ENCODE measurements at places on chromosomes 3 and 15. TPM values are rescaled to one million over a fixed set of nuclear protein-coding genes. Genes with fewer than 3 reads are reported as not detected.

DNA sequence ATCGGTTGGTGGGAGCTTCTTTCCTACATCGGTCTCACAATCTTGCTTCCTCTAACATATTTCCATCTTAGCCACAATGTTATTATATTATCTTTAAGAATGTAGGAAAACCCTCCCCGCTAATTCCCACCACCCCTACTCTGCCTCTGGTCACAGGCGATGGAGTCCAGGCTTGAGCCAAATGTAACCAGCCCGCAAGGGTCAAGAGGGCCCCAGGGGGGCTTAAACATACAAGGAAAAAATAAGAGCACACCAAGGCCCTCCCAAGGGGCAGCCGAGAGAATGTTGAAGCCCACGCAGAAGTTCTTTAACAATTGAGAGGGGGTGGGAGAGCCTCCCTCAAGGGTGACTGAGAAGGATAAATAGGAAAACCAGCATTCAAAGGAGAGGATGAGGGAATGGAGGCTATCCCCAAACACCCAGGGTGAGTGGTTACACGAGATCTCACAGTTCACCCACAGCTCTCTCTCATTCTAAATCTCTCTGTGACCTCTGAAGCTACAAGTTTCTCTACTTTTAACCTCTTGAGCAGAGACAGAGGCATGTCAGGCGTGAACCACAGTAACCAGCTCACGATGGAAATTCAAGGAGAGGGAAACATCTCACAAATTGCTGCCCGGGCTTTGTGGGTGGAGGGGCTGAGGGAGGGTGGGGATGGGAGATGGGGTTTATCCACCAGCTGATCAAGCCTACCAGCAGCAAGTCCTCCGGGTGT, 31.4 kb upstream of the UACA start:
- H3K27me3 ChIP-seq = no peaks in the 10 kb centered on the region
- no peaks in the 10 kb centered on the region for H3K36me3 ChIP-seq
- no peak overlapping the region for H3K4me3 ChIP-seq
- no peak for DNase-seq
- no peak overlapping the region for H3K27ac ChIP-seq
- no peaks in the 10 kb centered on the region for H3K4me1 ChIP-seq

DNA sequence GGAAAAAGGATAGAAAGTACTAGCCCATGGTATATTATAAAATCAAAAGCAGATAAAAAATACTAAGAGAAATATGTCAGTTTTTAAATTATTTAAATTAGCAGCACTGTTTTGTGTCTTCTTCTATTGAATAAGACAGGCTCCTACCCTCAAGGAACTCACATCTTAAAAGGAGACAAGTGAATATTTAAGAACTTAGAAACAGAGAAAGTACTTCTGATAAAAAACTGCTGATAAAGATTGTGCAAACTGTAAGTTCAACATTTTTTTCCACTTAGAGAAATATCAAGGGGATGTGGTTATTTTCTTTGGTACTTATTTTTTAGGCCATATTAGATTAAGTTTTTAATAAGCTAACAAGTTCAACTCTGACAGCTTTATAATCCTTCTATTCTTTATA, 3.0 kb upstream of the ANKRD28 start:
- H3K36me3 ChIP-seq = no peaks in the 10 kb centered on the region
- H3K27ac ChIP-seq = no peak overlapping the region
- no peak overlapping the region for H3K4me3 ChIP-seq
- DNase-seq = no peak

CD80 gene
- polyA plus RNA-seq = not detected

- DNase-seq = no peak
- no peaks in the 10 kb centered on the region for H3K27me3 ChIP-seq
- no peaks in the 10 kb centered on the region for H3K36me3 ChIP-seq
- no peak overlapping the region for H3K4me3 ChIP-seq
- H3K27ac ChIP-seq = no peak overlapping the region
These were observed 17.8 kb downstream of the DIPK2A start for GRCh38 chr3:143989461-143989860.

DNA sequence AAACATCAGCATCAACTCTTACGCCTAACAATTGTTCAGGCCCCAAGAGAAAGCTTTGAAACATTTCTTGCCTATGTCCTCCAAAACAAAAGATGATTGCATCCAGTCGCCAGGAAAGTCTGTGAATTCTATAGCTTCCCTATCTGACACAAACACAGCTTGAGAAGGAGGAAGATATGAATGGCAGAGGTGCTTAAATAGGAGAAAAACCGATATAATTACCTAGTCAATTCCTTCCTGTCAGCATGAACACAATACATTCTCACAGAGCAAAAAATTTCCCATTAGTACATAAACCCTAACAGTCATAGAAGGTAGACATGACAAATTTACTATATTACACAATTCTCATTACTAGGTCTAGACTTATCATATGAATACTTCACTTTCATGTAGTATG, 326.5 kb downstream of the CGGBP1 start:
- H3K36me3 ChIP-seq = no peaks in the 10 kb centered on the region
- no peak overlapping the region for H3K27ac ChIP-seq
- H3K4me3 ChIP-seq = no peak overlapping the region
- H3K27me3 ChIP-seq = no peaks in the 10 kb centered on the region
- H3K4me1 ChIP-seq = no peaks in the 10 kb centered on the region
- DNase-seq = no peak

SCG3 gene
- polyA plus RNA-seq = 99.5 TPM
